Inflammatory macrophage (primary cell): ENCODE measurements at places on chromosomes 16 and 17.

DNA sequence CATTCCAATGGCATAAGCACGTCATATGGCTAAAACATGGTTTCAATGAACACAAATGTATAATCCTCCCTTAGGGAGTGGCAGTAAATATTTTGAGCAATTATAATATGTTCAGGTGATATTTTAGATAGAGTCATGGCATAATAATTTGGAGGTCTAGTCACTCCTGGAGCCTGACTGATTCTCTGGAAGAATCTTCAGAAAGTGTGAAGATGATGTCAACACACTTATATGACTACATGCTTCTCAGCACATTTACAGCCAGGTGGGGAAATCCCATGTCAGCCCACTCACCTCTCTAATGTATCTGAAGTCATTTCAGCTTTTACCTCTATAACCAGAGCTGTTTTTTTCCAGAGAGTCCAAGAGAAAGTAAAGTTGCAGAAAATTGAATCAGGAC is 474.8 kb downstream of the SHISA9 start:
- no peak for DNase-seq

DNA sequence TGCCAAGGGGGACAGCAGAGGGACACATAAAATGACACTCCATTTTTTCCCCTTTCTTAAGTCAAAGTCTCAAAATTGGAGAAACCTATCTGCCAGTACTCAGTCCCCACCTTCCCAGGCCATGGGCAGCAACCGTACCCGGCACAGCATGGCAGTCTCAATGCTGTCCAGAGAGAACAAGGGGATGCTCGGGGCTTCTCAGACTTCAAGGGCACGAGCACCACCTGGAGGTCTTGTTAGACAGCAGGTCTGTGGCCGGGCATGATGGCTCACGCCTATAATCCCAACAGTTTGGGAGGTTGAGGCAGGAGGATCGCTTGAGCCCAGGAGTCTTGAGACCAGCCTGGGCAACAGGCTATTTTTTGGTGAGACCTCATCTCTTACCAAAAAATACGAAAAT is 3.2 kb downstream of the DNAH17 start:
- no peak for DNase-seq

DNA sequence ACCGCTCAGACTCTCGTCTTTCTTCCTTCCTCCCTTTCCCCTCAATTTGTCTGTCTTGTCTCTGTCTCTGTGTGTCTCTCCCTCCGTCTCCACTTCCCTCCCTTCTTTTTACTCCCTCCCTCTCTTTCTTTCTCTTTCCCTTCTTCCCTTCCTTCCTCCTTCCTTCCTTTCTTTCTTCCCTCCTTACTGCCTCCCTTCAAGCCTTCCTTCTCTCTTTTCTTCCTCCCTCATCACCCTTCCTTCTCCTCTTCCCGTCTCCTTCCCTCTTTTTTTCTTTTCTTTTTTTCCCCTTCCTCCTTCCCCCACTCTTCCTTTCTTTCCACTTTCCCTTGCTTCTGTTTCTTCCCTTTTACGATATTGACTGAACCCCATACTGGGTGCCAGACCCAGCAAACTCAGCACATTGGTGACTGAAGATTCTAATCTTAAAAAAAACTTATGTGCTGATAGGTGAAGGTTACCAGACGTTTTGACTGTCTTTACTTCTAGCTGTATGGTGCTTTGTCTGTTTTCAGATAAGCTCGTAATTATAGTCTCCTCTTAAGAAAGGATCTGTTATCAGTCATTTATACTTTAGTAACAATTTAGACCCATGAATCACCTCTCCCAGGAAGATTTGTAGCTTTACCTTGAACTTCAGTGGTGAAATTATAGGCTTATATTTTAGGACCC is 481 bp upstream of the BRD7 start:
- no peak for DNase-seq

GRCh38 chr17:29757788-29758187 is 135.1 kb upstream of the CORO6 start:
- no peak for DNase-seq

GRCh38 chr17:38464723-38465390 is 36.6 kb downstream of the ARHGAP23 start:
- DNase-seq = no peak

- no peak for DNase-seq
These were observed 2.6 kb downstream of the AXIN2 start for GRCh38 chr17:65558683-65559460.

- peak; percentile 69 for DNase-seq
These were observed 15.5 kb upstream of the MMD start for GRCh38 chr17:55437159-55437605.

DNA sequence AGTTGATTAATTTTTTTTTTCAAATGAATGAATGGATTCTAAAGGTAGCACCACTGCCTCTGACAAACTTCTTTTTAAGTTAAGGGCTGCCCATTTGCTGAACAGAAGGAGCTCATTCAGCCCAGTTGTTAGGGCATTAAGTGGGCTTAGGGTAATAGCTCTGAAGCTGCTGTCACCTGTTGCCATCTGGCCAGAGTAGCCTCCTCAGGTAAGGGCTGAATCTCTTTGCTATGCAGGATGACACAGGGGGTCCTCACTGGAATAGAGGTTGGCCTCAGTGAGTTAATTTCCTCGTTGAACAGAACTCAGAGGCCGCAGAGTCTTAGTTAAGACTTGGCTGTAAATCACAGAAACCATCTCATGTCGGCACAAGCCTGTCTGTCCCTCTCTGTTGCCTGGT is 232.8 kb downstream of the CCDC182 start:
- no peak for DNase-seq

DNA sequence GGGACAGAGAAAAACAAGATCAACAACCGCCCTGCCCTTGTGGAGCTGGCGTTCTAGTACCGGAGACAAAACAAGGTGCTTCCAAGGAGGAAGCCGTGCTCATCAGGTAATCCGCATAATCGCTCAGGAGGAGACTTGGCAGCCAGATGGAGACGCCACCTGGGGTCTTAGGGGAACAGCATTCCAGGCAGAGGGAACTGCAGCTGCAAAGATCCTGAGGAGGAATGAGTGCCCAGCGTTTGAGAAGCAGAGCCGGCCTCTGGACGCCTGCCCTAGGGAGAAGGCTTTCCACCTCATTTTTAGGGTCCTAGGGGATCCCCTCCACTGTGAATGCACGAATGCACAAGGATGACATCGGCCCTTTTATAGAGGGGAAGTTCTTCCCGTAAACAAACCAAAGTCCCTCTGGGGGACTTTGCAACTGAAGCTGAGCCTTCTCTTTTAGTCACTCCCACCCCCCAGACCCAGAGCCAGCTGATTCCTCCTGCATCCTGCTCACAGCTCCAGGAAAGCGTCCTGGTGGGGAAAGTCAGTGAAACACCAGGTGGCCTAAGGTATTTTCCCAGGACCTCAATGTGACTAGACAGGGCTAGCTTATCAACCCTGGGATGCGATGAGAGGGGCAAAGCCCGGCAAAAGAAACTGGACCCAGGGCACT is 13.2 kb upstream of the MPRIP start:
- DNase-seq = no peak

GRCh38 chr16:50102051-50102746 is 36.4 kb downstream of the HEATR3 start:
- peak; percentile 89 for DNase-seq

- DNase-seq = no peak
These were observed 9.6 kb upstream of the UQCRC2 start for GRCh38 chr16:21943571-21943970.

DNA sequence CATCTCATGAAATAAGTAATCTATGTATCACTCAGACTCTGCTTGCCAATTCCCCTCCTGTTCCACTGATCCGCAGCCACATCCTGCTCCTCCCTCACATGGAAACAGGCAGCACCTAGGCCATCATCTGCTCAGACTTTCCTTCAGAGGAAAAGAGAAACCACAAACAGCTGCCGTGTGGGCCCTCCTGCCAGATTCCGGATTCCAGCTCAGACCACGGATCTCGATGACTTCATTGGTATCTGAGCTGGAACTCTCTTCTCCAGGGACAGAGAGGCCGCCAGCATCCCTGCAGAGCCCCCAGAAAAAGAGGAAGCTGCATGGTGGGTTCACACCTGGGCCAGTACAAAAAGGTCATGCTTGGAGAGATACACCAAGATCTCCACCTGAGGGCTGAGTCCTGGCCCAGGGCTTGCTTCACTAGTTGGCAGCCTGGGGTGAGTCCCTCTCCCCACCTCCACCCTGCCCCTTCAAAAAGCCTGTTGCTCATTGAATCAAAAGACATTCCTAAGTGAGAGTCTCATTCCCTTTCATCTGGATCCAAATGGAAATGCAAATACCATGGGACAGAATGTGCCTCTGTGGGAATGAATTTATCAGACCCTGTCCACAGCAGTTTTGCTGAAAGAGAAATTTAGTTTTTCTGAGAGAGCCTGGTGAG is 47.2 kb downstream of the HOXB1 start:
- no peak for DNase-seq

- peak; percentile 69 for DNase-seq
These were observed 39.2 kb downstream of the ZNF778 start for GRCh38 chr16:89256651-89257254.

DNA sequence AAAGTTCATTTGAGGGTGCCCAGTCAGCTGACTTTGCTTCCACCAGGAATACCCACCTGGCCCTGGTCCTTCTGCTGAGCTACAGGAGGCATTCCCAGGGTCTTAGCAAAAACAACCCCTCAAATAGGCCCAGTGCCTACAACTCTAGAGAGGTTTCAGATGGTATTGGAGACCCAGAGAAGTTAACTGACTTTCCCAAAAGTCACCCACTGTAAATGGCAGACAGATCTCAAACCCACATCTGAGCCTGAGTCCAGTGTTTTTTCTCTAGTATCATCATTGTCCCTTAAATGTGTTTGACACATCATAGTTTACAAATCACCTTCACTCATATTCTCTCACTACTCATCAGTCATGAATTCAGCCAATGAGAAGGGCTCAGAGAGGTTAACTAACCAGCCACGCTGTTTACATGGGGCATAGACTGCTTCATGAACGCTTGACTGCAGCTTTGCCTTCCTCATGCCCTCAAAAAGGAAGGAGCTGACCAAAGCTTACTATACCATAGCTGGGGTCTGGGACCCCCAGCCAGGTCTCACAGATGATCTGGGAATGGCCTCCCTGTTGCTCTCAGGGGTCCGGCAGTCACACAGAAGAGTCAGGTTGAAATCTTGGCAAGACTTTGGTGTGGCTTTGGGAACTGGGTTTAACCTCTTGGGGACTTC is 3.7 kb downstream of the PHOSPHO1 start:
- DNase-seq = no peak

GRCh38 chr16:72179204-72179970 is 7.4 kb upstream of the PMFBP1 start:
- DNase-seq = no peak

DNA sequence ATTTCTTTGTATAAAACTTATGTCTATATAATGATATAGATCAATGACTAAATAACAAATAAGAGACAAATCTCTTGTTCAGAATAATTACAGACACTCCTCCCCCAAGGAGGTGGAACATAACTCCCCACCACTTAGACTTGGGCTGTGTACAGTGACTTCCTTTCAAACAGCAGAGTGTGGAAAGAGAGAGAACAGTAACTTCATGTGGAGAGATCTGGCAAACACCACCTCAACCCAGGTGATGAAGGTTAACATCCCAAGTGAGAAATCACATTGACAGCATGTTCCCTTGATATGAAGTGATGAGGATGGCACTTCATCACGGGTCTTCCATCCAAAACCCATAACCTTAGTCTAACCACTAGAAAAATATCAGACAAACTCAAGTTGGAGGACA is 169.3 kb downstream of the PARN start:
- DNase-seq = no peak

GRCh38 chr16:87556941-87557459 is 45.3 kb upstream of the JPH3 start:
- no peak for DNase-seq

GRCh38 chr17:68060336-68060735 is 24.8 kb downstream of the KPNA2 start:
- no peak for DNase-seq

DNA sequence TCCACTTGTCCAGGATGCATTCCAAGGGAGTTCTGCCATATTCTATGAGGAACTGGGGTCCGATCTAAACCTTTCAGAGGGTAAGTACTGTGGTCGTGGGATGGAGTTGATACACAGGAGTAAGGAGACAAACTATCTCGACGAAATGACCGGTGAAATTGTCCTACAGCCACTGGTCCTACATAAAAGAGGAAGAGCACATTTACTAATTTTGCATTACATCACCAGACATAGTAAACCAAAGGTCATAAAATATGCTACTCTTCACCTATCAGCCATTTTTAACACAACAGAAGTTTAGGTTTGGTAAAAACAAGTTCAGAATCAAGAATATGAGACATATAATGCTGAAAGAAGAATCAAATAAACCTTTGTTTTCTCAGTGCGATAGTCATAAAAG is 8.1 kb downstream of the HSF5 start:
- DNase-seq = peak; percentile 51

DNA sequence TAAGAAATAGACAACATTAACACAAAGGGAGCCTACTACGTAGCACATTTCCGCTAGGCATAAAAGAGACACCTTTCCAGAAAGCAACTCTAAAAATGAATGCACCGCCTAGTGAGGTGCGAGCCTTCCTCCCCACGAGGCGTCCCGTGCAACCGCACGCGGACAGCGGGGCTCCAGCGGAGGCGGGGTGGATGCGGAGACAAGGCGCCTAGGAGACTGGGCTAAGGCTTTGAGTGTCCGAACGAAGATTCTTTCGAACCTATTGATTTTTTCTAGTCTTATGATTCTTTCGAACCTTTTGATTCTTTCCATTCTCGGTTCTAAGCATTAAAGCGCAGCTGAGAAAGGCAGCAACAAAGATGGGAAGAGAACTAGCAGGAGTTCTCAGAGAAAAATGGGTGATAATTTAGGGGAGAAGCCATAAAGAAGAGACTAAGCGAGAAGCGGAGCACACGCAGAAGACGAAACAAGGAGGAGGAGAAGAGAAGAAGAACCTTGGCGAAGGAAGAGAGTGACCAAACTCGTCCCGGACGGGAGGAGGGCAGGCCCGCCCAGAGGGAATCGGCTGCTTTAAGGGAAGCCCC is 394 bp upstream of the CPD start:
- no peak for DNase-seq

GRCh38 chr16:79061181-79061580 is 539.4 kb downstream of the MAF start:
- DNase-seq = no peak

DNA sequence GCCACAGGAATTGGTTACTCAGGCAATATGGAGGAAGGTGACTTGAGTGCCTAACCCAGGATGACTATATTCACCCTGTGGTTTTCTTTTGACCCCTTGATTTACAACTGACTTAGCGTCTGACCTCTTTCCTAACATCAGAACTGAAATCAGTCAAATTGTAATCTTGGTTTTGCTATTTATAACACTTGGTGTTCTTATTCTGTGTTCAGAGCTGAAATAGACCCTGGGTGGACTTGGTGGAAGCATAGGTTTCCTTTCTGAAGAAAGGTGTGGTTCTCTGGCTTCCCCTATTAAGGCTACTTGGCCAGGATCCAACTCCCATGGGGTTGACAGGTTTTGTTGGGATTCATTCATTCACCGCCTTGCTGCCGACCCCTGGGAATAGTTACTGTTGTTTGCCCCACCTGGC is 80.8 kb downstream of the CLEC16A start:
- DNase-seq = no peak

GRCh38 chr17:31096106-31096436 is 1.3 kb downstream of the NF1 start:
- DNase-seq = no peak

- no peak for DNase-seq
These were observed 94.1 kb downstream of the MRM3 start for GRCh38 chr17:876272-876671.
